Posterior vena cava (tissue), 2 donors: ENCODE measurements at places on chromosomes 7 and 10. TPM values are rescaled to one million over a fixed set of nuclear protein-coding genes. Genes with fewer than 3 reads are reported as not detected.

The WDR86 gene
- 4.1 TPM for total RNA-seq

The PLCE1 gene
- total RNA-seq, result 4.9 TPM

The CYP3A4 gene
- total RNA-seq, result not detected

The ZSCAN21 gene
- 10.7 TPM for total RNA-seq

The CCDC3 gene
- total RNA-seq, result 189 TPM

The PDK4 gene
- total RNA-seq, result 66.4 TPM

The CPA2 gene
- not detected for total RNA-seq

The GARIN1A gene
- total RNA-seq, result 3.0 TPM

The CRTAC1 gene
- 24.5 TPM for total RNA-seq

The HOXA4 gene
- total RNA-seq, result 6.2 TPM

The MSMB gene
- total RNA-seq, result not detected

The FAM24B gene
- 1.4 TPM for total RNA-seq

The SPDYE2B gene
- not detected for total RNA-seq

- no peak for DNase-seq
Measured at GRCh38 chr7:158166386-158167340, 421.0 kb downstream of the PTPRN2 start.

DNA sequence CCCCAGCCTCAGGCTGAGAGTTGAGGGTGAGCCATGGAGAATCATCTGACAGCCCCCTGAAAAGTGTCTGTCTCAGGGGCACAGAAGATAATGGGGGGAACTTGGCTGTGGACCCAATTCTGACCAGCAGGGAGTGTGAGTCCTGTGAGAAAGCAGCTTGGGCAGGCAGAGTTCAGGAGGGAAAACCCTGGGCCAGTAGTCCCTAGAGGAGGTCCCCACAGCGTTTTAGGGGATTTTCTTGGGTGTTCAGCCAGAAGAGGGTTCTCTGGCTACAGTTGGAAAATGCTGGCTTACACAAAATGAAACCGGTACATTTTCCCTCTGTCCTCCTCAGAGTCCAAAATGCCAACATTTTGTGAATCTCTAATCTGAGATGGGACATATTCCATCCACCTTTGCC, 35.8 kb upstream of the TRIM8 start:
- no peak for DNase-seq

- no peak for DNase-seq
Measured at GRCh38 chr10:118259288-118259906, 82.7 kb downstream of the FAM204A start.

- DNase-seq, result no peak
Measured at GRCh38 chr10:44628921-44629320, 244.0 kb upstream of the CXCL12 start.

GRCh38 chr10:96507044-96507443, 6.7 kb downstream of the TLL2 start:
- no peak for DNase-seq

GRCh38 chr7:129431911-129432643, 2.2 kb upstream of the STRIP2 start:
- no peak for DNase-seq

DNA sequence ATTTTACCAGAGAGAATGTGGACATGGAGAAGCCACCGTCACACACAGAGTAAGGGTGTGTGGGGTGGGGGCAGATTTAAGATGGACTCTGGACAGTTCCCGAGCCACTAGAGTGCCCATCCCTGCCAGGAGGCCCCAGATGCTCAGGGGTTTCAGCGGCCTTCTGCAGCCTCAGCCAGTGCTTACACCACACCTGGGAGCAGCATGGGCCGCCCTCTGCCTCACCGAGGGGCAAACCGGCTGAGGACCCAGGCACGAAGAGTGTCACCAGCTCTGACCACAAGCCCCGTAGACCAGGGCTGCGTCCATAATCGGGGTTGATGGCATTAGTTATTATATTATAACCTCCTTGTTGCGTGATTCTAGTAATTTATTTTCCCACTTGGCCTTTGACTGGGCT, 6.7 kb upstream of the MNX1 start:
- DNase-seq, result no peak

GRCh38 chr7:152050547-152050971, 25.1 kb downstream of the GALNT11 start:
- no peak for DNase-seq

GRCh38 chr7:2880874-2881533, 36.9 kb upstream of the GNA12 start:
- no peak for DNase-seq

DNA sequence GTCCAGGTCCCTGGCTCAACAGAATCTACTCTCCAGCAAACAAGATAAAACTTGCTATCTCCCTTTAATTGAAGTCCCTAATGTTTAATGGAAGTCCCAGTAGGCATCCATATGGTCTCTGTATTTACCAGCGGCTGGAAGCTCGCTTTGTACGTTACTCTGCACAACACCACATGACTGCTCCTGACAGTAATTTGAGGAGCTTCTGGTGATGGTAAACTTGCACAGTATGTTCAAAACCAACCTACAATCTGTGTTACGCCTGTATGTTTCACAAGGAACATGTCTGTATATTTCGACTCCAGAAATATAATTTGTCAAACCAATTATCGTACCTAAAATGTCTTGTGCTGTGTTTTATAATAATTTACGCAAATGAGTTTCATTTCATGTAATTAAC, 4.4 kb upstream of the TECPR1 start:
- DNase-seq, result no peak

DNA sequence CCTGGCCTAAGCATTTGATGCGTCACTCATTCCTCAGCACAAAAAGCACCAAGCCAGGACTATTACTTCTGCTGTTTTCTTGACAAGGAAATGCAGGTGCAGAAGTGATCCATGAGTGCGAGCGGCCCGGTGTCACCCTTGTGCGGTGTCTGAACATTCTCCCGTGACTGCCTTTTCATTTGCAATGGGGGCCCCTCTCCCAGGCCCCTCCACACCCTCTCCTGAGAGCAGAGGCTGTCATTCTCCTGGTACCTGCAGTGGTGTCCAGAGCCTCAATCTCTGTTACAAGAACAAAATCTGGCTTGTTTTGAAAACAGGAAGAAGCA, 213.1 kb downstream of the DIP2C start:
- no peak for DNase-seq

- DNase-seq, result no peak
Measured at GRCh38 chr10:102286216-102286615, 40.9 kb downstream of the GBF1 start.

DNA sequence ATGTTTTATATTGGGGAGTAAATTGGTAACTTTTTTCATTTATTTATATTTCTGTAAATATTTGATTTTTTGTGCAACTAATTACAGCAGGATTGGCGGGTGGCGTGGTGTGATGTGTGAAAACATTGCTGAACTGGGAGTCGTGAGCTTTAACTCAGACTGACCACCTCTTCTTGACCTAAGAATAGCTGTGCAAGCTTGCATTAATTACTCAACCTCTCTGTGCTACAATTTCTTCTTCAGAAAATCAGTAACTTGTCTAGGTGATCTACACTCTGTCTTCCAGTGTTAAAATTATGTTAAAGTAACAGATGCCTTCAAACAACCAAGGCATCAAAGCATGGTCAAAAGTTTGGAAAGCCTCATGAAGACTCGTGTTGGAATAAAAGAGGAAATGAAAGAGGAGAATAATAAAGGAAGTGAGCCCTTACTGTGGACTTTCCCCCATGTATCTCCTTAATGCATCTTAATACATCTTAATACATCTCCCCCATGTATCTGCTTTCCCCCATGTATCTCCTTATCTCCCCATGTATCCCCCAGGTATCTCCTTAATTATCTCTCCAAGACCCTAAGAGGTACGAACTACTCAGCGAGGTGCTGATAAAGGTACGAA, 71.2 kb downstream of the SVIL start:
- no peak for DNase-seq

DNA sequence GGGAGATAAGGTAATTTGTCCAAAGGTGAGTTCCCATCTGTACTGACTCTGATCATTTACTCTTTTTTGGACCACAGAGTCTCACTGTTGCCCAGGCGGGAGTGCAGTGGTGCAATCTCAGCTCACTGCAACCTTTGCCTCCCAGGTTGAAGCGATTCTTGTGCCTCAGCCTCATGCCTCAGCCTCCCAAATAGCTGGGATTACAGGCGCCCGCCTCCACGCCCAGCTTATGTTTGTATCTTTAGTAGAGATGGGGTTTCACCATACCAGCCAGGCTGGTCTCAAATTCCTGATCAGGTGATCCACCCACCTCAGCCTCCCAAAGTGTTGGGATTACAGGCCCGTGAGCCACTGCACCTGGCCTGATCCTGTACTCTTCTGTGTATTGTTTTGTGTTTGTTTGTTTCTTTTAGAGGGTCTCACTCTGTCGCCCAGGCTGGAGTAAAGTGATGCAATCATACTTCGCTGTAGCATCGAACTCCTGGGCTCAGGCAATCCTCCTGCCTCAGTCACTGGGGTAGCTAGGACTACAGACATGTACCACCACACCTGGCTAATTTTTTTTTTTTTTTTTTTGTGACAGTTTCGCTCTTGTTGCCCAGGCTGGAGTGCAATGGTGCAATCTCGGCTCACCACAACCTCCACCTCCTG, 2.4 kb downstream of the NOLC1 start:
- peak; percentile 23 for DNase-seq

DNA sequence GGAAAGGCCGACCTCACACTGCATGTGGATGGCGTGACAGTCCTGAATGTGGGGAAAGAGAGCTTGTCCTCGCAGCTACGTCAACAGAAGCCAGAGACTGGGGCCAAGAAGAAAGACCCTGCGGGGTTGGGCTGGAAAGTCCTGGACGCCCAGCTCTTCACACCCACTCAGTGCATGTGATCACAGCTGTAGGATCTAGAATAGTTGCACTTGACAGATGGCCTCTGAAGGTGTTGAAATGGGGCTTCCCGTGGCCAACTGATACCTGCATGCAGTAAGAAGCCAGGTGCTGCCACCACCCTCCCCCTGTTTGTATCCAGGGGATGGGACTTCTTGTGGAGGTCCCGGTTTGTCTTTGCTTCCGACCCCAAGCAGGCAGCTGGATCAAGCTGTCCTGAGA, 34.1 kb upstream of the OCM2 start:
- no peak for DNase-seq

DNA sequence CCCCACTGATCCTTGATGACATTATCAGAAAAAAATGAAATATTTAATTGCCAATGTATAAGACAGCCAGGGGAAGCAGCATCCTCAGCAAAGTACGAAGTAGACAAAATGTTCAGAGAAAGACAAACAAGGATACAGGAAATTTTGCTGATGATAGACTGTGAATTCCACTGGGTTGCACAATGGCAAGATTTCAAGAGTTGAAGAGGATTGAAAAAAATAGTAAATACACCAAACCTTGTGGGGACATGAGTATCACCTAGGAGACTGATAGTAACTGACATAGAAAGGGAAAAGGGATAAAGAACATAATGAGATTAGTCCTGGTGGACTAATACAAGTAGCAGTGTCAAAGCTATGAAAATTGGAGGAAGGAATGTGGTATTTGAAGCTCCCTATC, 16.5 kb downstream of the CNOT4 start:
- no peak for DNase-seq

- no peak for DNase-seq
Measured at GRCh38 chr7:2717293-2718261, 29.6 kb downstream of the AMZ1 start.

DNA sequence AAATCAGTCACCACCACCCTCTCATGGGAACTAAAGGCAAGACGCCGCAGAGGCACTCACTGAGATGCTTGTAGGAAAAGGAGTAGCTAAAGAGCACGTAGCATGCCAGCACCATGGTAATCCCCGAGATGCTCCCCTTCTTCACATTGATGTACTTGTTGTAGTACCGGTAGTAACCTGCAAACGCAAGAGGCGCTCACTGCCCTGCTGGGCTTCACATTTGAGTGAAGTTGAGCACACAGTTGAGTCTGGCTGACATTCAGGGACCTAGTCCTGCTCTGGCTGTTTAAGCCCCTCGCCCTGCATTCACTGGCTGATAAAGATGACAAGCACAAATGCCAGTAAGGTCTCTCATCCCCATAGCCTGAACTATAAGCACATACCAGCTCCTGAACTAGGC, 6.9 kb downstream of the ATP5MF start:
- no peak for DNase-seq

- no peak for DNase-seq
Measured at GRCh38 chr10:43091846-43092245, 15.0 kb downstream of the RET start.

- DNase-seq, result no peak
Measured at GRCh38 chr7:41652267-41652666, 50.6 kb downstream of the INHBA start.

- DNase-seq, result no peak
Measured at GRCh38 chr10:102392306-102392705, 3.2 kb upstream of the NFKB2 start.

DNA sequence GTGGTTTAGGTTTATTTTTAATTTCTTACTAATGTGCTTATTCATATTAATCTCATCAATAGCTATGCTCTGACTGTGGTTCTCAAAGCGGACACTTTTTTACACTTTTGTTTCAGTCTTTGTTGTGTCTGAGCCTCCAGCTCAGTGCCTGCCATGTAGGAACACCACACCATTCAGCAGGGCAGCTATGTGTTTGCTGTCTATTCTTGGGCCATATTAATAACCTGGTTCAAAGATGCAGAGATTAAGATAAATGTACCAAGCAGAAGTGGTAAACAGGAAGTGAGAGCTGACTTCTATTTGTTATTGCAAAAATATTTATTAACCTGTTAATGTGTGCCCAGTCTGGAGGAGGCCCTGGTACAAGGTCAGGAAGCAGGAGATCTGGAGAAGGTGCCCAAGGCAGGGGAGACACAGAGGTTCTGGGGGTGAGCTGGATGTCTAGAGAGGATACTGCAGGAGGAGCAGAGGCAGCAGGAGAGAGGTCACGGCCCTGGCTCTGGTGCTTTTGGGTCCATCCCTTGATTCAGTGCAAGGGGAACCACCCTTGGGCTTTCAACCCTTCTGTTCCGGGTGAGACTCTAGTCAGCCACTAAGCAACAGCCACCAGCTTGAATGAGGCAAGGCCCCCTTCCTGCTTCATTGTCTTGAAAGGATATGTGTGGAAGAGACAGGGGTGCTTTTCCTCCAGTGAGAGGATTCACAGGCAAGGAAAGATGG, 1.9 kb downstream of the TBXAS1 start:
- no peak for DNase-seq

GRCh38 chr7:143240291-143241168, 18.7 kb downstream of the TAS2R40 start:
- no peak for DNase-seq

DNA sequence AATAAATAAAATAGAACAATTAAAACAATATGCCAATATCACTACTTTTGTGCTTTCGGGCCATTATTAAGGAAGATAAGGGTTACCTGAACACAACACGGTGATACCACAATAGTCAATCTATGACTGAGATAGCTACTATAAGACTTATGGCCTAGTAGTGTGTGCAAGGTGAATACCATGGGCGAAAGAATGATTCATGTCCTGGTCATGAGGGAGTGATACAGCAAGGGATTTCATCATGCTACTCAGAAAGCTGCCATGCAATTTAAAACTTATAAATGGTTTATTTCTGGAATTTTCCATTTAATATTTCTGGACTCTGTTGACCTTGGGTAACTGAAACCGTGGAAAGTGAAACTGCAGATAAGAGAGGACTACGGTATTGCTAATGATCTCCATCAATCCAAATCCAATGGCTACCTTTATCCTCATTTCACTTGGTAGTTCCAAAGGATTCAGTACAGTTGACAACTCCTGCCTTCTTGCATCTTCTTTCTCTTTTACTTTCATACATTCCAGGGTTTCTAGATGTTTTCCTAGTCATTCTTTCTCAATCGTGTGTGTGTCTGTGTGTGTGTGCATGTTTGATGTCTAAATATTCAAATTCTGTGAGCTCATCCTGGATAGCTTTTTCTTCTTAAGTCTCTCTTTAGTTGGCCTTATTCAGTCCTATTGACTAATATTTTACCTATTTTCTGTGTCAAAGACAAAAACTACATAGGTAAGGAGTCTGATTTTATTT, 100.5 kb upstream of the MAGI2 start:
- no peak for DNase-seq

GRCh38 chr10:100297242-100297641, 10.8 kb upstream of the BLOC1S2 start:
- DNase-seq, result no peak
